DMS79 (cell line): ENCODE measurements at places on chromosomes 7 and 10.

DNA sequence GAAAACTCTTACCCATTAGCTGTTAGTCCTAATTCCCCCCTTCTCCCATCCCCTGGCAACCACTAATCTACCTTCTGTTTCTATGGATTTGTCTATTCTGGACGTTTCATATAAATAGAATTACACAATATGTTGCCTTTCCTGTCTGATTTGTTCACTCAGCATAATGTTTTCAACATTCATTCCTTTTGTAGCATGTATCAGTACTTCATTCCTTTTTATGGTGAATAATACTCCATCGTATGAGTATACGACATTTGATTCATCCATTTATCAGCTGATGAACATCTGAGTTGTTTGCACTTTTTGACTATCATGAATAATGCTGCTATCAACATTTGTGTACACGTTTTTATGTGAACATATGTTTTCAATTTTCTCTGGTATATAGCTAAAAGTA, 4.4 kb upstream of the FRAT1 start:
- DNase-seq, result no peak

DNA sequence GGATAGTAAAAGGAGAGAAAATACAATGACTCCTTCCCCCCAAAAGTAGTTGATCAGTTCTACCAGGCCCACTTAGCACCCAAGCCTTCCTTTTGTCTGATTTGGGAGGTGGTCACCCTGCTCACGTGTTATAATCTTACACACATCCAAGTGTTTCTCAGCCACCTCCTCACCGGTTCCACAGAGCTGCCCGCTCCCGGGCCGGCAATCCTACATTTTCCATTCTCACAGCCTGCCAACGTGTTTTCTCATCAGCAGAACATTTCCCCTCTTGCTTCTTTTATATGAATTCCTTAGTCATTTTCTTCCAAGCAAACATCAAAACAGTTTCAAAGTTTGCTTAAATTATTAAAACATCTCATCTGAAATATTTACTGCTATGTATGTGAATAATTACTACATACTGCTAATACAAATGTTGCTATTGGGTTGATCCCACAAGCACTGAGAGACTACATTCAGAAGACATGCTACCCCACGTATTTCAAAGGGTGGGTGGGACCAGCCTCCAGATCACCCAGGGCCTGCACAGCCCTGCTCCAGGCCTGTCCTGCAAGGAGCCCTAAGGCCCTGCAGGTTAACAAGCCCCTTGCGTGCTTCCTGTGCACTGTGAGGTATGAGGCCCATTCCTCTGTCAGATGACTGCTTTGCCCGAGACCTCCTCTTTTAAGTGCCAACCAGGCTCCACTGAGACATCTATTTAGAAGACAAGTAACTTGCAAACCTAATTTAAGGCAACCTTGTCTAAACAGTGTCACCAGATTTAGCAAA, 75.3 kb downstream of the GRB10 start:
- DNase-seq, result no peak

GRCh38 chr7:55411844-55412243, 46.7 kb downstream of the LANCL2 start:
- no peak for DNase-seq

DNA sequence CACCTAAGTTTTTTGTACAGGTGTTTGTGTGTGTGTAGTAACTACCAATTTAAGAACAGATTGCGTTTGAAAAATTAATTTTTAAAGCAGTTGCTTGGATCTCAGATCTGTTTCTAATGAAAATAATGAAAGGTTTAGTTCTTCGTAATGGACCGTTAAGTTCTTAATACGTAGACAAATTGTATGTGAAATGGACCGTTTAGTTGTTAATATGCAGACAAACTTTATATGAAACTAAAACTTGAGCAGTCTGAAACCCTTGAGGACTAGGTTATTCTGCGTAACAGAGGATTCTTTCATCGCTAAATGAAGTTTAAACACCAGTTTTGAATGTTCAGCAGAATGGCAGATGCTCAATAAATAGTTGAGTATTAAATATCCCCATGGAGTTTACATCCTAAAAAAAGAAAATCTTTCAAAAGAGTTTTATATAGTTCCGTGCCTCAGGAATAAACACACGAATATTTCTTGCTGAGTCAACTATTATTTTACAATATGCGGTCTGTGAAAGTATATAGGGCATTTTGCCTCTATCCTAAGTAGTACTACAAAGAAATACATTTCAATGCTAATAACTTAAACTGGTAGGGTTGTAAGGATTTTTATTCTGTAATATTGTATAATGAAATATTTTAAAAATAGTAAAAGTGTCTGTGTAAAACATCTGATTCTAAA, 1.2 kb downstream of the DBF4 start:
- no peak for DNase-seq

DNA sequence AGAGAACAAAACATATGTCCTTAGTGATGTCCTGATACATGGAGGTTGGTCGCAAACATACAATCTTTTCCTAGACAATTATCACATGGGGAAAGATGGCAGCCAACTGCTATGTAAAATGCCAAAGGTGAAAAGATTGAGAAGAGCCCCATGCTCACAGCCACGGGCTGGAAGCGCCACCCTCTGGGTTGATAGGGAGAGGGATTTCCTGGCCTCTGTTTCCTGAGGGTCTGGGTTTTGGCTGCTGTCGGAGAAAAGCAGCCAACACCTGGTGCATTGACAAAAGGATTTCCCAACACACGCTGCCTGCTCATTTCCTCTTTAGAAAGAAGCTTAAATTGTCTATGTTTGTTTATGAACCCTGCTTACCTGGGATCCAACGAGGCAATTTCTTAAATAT, 43.8 kb downstream of the ITIH5 start:
- no peak for DNase-seq

- no peak for DNase-seq
Observed at GRCh38 chr7:129176916-129177710, 11.3 kb upstream of the SMO start.

- no peak for DNase-seq
Observed at GRCh38 chr10:93070378-93071176, 3.1 kb upstream of the CYP26A1 start.

DNA sequence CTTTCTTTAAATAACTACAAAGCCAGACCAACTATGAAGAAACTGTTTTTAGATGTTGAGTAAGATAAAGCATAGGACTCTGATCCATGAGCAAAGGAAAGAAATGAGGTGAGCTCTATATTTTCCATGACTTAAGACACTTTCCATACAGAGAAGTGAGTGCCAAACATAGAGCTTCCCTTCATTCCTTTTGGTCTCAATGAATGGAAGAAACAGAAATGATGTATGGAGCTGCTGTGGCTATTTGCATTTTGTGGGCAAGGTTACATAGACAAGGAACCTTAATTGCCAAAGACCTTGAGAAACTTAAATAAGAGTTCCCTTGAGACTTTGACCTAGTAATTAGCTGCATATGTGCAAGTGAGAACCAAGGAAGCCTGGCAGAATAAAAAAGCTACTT, 1152.2 kb downstream of the XPNPEP1 start:
- no peak for DNase-seq

GRCh38 chr7:121730869-121731268, 142.1 kb upstream of the PTPRZ1 start:
- no peak for DNase-seq

DNA sequence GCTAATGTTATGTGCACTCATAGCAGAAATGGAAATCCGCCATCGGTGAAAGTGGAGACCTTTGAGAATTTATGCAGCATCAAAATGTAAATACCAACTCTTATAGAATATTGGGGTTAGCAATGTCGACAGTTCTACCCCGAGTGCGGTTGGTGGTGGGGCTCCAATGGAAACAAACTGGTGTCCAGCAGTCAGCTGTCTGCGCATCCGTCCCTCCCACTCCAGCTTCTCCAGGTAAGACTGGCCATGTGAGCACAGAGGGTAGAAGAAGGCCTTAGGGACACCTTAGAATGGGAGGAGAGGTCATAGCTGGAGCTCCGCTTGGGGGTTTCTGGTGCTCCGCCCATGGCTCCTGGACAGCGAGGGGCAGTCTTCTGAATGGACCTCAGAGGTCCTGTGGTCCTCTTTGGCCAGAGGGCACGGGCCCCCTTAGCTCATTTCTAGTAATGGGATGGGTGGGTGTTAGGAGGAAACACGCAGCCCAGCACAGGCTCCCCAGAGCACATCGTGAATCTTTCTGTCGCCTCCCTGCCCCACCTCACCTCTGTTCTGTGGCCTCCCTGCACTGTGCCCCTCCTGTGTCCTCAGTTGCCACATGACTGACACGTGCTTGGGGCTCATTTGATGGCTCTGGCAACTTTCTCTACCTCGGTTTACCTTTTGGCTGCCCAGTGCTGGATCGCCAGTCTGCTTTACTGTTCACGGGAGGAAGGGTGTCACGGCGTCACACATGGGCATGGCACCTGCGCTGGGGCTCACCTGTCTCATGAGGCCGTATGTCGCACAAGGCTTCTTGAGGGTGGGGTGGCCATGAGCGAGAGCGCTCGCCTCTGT, 50.0 kb downstream of the MGMT start:
- DNase-seq, result no peak

- no peak for DNase-seq
Observed at GRCh38 chr10:45354261-45354660, 19.8 kb upstream of the ALOX5 start.

GRCh38 chr10:29841724-29842649, 207.2 kb upstream of the SVIL start:
- DNase-seq, result no peak

GRCh38 chr7:45242261-45242660, 84.7 kb downstream of the RAMP3 start:
- DNase-seq, result no peak

DNA sequence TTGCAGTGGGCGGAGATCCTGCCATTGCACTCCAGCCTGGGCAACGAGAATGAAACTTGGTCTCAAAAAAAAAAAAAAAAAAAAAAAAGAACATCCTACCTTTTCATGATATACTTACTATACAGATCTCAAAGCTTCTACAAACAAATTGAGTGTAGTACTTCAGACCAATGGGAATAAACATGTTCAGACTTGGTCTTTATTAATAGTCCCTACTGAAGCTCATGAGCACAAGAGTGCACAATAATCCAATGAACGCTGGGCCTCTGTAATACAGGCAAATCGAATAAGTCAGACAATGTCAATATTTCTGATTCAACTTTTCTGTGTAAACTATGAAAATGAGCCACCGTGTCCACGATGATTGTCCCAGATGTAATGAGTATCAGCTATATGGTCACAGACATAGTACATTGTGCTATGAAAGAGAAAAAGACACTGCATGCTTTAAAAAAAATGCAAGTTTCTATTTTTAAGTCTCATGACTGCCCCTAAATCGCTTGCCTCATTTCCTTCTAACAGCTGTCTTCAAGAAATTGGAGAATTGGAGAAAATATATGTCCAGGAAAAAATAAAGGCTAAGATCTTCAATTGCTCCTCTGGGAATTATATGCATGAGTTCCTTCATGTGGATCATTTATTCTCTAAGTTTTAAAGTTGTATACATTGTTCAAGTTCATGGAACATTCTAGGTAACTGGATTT, 64.0 kb upstream of the CTTNBP2 start:
- peak; percentile 62 for DNase-seq

DNA sequence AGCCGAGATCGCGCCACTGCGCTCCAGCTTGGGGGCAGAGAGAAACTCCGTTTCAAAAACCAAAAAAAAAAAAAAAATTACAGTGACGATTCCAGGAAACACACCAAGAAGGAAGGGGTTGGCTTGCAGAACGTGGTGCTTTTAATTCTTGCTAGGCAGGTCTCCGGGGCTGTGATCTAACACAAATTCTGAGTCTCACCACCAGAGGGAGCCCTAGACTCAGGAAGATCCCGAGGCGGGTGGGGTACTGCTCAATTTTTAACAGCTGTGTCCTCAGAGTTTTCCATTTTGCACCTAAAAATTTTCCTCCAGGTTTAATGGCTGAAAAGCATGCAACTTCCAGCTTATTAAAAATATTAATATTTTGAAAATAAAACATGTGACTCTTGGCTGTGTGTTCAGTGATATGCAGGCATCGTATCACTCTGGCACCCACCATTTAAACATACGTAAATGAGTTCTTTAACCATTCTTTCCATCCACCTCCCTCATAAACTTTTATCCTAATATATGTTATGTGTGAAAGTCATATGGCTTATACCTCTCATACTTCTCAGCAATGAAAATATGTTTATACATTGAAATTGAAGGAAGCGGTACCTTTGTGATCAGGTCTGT, 26.5 kb upstream of the NUB1 start:
- no peak for DNase-seq
